ENCODE measurements at places on chromosomes 4 and X. TPM values are rescaled to one million over a fixed set of nuclear protein-coding genes. Genes with fewer than 3 reads are reported as not detected.

- H3K4me1 ChIP-seq: no peaks in the 10 kb centered on the region
- H3K27ac ChIP-seq: no peak overlapping the region
- no peak overlapping the region for H3K4me3 ChIP-seq
- no peak for DNase-seq
- no peaks in the 10 kb centered on the region for H3K36me3 ChIP-seq
Measured at GRCh38 chr4:8699479-8700145, 107.0 kb downstream of the CPZ start.

GRCh38 chrX:2402361-2402690 is 98.5 kb downstream of the DHRSX start:
- peak overlapping the region; percentile 78 for H3K27ac ChIP-seq
- no peaks in the 10 kb centered on the region for H3K4me1 ChIP-seq
- no peaks in the 10 kb centered on the region for H3K27me3 ChIP-seq

DNA sequence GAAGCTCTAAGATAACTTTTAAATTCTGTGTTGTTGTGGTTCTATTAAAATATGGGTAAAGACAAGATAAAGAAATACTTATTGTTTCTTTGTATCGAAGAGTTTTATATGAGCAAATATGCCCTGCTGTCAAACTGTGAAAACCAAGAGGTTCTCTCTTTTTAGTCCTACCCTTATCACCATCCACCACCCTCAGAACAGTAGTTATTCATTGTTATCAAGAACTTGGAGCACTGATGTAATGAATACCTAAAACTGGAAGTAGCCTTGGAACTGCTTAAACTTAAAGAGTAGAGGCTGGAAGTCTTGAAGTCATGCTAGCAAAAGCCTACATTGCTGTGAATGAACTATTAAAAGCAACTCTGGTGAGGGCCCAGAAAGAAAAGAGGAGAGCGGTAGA is 9.2 kb downstream of the PIR start:
- H3K36me3 ChIP-seq: no peaks in the 10 kb centered on the region
- DNase-seq: no peak
- no peaks in the 10 kb centered on the region for H3K27me3 ChIP-seq
- H3K4me3 ChIP-seq: no peak overlapping the region
- no peak overlapping the region for H3K27ac ChIP-seq
- no peaks in the 10 kb centered on the region for H3K4me1 ChIP-seq

DNA sequence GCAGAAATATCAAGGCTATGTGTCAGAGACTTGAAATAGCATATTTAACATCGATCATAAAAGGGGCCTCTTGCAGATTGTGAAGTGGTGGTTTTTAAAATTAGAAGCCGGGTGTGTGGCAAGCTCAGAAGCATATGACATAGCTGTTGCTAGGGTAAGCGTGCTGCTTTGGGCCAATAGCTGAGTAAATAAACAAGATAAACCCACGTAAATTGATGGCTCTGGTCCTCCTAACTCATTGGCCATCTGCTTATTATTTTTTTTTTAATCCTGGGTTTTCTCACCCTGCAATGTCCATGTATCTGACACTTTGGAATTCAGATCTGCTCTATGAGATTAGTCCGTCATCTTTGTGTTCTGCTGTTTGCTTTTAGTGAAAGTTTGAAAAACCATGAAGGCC is 32.6 kb upstream of the STOX2 start:
- no peak overlapping the region for H3K4me3 ChIP-seq
- DNase-seq: no peak
- no peaks in the 10 kb centered on the region for H3K36me3 ChIP-seq
- no peaks in the 10 kb centered on the region for H3K27me3 ChIP-seq
- peak overlapping the region; percentile 18 for H3K27ac ChIP-seq

DNA sequence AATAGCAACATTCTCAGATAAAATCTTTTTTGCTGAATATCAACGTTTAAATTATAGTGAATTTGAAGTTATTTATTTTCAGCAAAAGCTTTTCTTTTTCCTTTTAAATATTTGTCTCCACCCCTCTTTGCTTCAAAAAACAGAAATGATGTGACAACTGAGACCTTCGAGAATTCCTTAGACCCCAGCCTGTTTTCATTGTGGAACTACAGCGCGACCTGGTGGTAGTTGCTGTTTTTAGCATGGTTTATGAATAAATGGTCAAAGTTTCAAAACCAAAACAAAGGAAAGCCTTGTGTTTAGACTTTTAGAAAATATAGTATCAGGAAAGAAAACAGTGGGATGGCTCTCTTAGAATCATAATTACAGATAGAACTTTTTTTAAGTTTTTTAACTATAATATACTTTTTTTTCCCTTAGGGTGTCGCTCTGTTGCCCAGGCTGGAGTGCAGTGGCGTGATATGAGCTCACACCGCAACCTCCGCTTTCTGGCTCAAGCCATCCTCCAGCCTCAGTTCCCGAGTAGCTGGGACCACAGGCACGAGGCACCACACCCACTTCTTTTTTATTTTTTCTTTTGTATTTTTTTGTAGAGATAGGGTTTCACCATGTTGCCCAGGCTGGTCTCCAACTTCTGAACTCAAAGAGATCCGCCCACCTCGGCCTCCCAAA is 26.8 kb upstream of the TMEM184C start:
- no peak overlapping the region for H3K27ac ChIP-seq
- H3K36me3 ChIP-seq: no peaks in the 10 kb centered on the region
- H3K4me3 ChIP-seq: no peak overlapping the region
- no peaks in the 10 kb centered on the region for H3K4me1 ChIP-seq
- no peaks in the 10 kb centered on the region for H3K27me3 ChIP-seq

GRCh38 chr4:137531986-137532868 is at the start of gene PCDH18:
Gene PCDH18, minus strand, starts transcription at chr4:137532494. Its CDS starts 406 bp downstream, at chr4:137532088.
- H3K27ac ChIP-seq: peak within 1 kb of the TSS; percentile 64
- peak within 1 kb of the TSS; percentile 61 for H3K4me3 ChIP-seq
- H3K4me1 ChIP-seq: peaks cover 3% of the 10 kb centered on the region
- no peaks in the 10 kb centered on the region for H3K27me3 ChIP-seq

GRCh38 chr4:153318696-153319320 is 25.7 kb upstream of the MND1 start:
- no peak overlapping the region for H3K4me3 ChIP-seq
- no peak for DNase-seq
- peaks cover 63% of the 10 kb centered on the region for H3K36me3 ChIP-seq
- no peaks in the 10 kb centered on the region for H3K4me1 ChIP-seq

GRCh38 chr4:61041527-61041926 is 158.6 kb upstream of the ADGRL3 start:
- no peaks in the 10 kb centered on the region for H3K4me1 ChIP-seq
- H3K4me3 ChIP-seq: no peak overlapping the region
- no peaks in the 10 kb centered on the region for H3K27me3 ChIP-seq
- DNase-seq: no peak
- H3K36me3 ChIP-seq: no peaks in the 10 kb centered on the region

DNA sequence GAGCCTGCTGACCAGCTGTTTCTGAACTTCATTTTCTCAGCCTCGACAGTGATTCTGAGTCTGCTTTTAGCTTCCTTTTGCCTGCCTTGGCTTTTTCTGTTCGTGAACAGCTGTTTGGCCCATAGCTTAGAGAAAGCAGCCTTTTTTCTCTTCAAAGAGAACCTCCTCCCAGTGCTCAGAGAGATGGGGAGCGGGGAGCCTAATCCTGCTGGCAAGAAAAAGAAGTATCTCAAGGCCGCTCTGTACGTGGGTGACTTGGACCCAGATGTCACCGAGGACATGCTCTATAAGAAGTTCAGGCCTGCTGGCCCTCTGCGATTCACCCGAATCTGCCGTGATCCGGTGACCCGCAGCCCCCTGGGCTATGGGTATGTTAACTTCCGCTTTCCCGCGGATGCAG is 756 bp downstream of the PABPC5 start:
- no peaks in the 10 kb centered on the region for H3K36me3 ChIP-seq
- DNase-seq: no peak
- no peaks in the 10 kb centered on the region for H3K4me1 ChIP-seq
- H3K27me3 ChIP-seq: no peaks in the 10 kb centered on the region

DNA sequence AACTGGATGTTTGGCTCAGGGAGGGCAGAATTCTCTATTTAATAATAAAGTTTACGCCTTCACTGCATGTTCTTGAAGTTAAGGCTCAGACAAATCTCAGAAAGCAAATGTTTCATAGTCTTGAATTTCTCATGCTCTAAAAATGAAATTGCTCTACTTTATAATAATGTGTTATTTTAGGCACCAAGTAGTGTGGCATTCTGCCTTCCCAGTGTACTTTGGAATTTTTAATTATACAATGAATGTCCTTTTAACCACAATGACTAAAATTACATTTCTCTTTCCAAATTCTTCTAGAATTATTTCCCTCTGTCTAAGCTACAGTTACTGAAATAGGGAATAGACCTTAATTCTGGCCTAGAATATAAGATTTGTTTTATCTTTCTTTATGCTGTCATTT is 97.9 kb upstream of the PDE5A start:
- H3K36me3 ChIP-seq: no peaks in the 10 kb centered on the region
- H3K27ac ChIP-seq: no peak overlapping the region
- H3K4me3 ChIP-seq: no peak overlapping the region
- no peaks in the 10 kb centered on the region for H3K4me1 ChIP-seq
- no peak for DNase-seq

DNA sequence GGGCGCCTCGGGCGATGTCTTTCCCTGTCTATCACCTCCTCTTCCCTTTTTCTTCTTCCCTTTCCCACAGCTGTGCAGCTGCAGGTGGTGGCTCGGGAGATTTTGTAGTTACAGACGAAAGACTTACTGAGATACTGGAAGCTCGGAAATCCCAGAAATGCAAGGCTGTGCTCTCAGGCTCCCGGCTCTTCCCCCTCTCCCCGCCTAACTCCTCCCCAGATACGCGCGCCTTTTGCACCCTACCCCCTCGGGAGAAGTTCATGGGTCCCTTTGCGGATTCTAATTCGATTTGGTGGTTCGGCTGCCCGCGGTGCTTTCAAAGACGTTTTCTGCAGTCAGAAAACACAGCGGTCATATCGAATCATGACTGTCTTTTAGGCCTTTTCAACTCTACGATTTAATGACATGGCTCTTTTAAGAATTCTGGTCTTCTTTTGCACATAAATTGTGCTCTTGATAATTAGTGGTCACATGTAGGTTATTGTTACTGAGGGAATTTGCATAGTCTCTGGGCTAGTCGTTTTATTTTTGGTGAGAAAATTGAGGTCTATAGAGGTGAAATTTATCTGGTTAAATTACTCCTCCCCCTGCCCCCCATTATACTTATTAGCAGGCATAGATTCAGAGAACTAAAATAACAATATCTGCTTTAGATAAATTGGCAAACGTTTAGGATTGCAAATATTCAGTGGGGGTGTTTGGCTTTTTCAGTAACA is 1.6 kb downstream of the SEPTIN11 start:
- peak overlapping the region; percentile 96 for H3K27ac ChIP-seq
- no peaks in the 10 kb centered on the region for H3K4me1 ChIP-seq
- H3K27me3 ChIP-seq: no peaks in the 10 kb centered on the region
- DNase-seq: no peak
- no peaks in the 10 kb centered on the region for H3K36me3 ChIP-seq

DNA sequence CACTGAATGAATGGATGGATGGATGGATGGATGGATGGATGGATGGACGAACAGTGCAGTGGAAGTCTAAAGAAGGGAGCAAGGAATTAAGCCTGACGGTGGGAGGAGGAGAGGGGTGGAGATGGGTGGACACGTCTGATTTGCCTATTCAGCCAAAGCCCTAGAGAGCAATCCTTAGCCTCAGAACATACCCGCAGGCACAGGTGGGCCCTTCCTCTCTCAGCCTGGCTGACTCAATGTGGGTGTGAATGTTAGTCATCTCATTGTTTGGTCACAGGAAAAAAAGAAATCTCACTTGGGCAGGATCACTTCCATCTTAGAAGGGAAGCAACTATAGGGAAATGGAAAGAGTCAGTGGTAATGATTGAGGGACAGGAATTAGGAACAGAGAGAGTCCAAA is 165.9 kb downstream of the PJA1 start:
- no peaks in the 10 kb centered on the region for H3K27me3 ChIP-seq
- no peak for DNase-seq
- H3K36me3 ChIP-seq: no peaks in the 10 kb centered on the region
- peaks cover 44% of the 10 kb centered on the region for H3K4me1 ChIP-seq

DNA sequence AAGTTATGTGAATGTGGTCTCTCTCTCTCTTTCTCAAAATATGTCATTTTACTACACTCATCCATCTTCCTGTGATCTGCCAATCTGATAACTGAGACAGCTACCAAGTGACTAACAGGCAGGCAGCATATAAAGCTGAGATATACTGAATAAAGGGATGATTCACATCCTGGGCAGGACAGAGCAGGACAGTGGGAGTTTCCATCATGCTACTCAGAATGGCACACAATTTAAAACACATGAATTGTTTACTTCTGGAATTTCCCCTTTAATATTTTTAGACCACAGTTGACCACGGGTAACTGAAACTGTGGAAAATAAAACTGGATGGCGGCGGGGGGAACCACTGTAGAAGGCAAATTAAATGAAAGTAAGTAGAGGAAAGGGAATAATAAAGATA is 58.6 kb upstream of the DCTD start:
- no peak for DNase-seq
- no peaks in the 10 kb centered on the region for H3K27me3 ChIP-seq
- no peaks in the 10 kb centered on the region for H3K36me3 ChIP-seq
- H3K27ac ChIP-seq: no peak overlapping the region

DNA sequence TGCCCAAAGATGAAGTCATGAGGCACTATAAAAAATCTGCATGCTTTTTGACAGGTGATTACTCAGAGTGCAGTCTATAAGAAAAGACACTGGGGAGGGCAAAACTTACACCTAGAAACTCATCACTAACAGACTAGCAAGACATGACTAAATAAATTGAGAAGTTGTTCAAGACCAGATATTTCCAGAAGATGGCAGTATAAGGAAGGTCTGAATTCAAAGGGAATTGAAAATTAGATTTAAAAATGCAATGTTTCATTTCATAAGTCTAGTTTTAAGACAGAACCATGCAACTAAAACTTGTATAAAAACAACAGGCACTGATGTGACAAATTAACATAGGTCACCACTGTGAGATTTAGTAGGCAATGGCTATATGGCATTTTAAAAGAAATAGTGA is 232.5 kb upstream of the POF1B start:
- H3K4me3 ChIP-seq: no peak overlapping the region
- no peak overlapping the region for H3K27ac ChIP-seq
- no peaks in the 10 kb centered on the region for H3K36me3 ChIP-seq
- no peaks in the 10 kb centered on the region for H3K27me3 ChIP-seq

GRCh38 chrX:46624090-46624786 is 50.7 kb downstream of the CHST7 start:
- H3K4me1 ChIP-seq: no peaks in the 10 kb centered on the region
- DNase-seq: no peak
- no peak overlapping the region for H3K4me3 ChIP-seq
- no peaks in the 10 kb centered on the region for H3K36me3 ChIP-seq
- no peaks in the 10 kb centered on the region for H3K27me3 ChIP-seq

GRCh38 chr4:3865986-3866812 is 100.0 kb downstream of the ADRA2C start:
- peaks cover 4% of the 10 kb centered on the region for H3K27me3 ChIP-seq
- no peak for DNase-seq
- no peak overlapping the region for H3K27ac ChIP-seq

The ARHGEF38 gene
- not detected for total RNA-seq

The HPSE gene
- total RNA-seq: 6.2 TPM

The SOD3 gene
- total RNA-seq: 17.0 TPM

The SSX2B gene
- total RNA-seq: not detected

The MAGEA1 gene
- not detected for total RNA-seq

The UGT2B11 gene
- not detected for total RNA-seq

The MRPS18C gene
- 56.2 TPM for total RNA-seq

The PPP4R3C gene
- total RNA-seq: not detected

The ENOX2 gene
- total RNA-seq: 17.6 TPM

The NXF2 gene
- total RNA-seq: not detected

The PRSS12 gene
- total RNA-seq: 0.08 TPM

The ZFP42 gene
- total RNA-seq: not detected

The XKRX gene
- total RNA-seq: not detected

The RNF150 gene
- total RNA-seq: 52.0 TPM

The UNC5C gene
- 2.6 TPM for total RNA-seq

All from heart left ventricle (tissue), 16 donors.